ENCODE measurements at places on chromosomes 12 and 14.

DNA sequence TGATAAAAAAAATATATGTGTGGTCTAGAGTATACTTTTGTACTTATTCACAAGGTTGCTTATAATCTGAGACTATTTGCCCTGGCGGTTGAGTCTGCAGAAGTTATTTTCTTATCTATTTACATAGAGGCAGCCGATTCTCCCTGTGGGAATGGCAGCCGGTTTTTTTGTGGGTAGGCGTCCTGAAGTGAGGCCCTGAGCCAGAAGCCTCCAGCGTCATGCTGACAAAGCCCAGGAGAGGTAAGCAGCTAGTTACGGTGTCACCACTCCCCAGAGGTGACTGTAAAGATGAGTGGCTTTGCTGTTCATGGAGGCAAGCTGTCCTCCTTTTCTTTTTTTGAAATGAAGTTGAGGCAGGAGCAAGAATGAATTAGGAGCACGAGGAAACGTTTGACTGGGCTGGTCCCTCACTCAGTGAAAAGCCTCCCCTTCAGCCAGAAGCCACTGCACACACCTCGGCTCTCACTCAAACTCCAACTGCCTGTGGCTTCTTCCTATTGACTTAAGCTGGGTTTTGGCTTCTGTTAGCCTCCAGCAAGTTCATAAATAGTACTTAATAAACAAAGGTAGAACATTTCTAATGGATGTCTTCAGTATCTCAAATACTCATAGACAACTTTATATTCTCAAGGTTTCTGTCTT, 21.5 kb downstream of the PAX9 start:
- peak; percentile 95 for DNase-seq

DNA sequence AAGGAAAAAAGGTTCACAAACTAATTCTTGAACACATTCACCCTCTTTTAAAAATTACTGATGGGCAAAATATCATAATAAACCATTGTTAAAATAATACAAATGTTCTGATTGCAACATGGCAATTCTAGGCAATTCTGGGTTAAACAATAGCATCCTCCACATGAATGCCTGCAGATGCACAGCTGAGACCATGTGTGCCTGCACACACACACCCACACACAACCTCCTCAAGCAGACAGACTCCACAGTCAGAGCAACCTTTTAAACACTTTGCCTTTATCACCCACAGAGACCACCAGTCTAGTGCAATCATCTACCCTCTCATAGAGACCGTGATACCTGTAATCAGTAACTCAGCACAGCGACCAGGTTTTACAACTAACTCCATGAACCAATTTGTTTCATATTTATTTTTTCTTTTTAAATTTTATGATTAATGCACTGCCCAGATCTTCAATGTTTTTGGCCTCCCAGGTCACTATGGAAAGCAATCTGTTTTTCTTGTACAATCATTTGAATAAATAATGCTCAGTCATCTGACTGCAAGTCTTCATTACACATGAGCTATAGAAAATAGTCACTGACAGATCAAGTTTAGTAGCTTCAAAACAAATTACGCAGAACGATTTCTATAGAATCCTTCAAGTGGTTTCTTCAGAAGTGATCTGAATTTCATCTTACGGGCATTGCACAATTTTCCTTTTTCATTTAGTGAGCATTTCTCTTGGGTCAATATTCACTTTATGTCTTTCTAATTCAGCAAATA, 105.8 kb downstream of the PRKD1 start:
- DNase-seq, result peak; percentile 65

GRCh38 chr12:110071504-110071903, 23.2 kb upstream of the C12orf76 start:
- no peak for DNase-seq

DNA sequence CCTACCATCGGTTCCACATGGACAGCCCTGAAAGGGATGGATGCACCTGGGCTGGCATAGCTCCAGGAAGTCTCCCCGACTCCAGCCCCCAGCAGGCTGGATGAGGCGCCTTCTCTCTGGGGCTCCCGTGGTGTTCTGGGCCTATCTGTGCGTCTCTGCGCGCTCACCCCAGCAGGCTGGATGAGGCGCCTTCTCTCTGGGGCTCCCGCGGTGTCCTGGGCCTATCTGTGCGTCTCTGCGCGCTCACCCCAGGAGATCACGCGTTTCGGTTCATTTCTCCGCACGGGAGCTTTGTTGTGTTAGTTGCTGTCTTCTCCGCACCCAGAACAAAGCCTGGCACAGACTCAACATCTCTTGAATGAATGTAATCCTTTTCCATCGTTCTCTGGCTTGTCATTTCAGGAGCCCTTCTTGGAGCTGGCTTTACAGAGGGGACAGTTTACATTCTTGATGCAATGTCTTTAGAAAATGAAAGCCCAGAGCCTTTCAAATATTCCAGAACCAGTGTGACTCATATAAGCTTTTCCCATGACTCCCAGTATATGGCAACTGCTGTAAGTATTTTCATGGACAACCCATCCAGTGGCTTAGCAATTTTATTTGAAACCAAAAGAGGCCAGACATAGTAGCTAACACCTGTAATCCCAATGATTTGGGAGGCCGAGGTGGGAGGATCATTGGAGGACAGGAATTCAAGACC, 40.3 kb downstream of the CFAP251 start:
- DNase-seq, result peak; percentile 51

GRCh38 chr14:52660325-52660724, 35.0 kb downstream of the ERO1A start:
- no peak for DNase-seq

GRCh38 chr12:31369712-31370521, 44.0 kb upstream of the SINHCAF start:
- DNase-seq, result peak; percentile 93

DNA sequence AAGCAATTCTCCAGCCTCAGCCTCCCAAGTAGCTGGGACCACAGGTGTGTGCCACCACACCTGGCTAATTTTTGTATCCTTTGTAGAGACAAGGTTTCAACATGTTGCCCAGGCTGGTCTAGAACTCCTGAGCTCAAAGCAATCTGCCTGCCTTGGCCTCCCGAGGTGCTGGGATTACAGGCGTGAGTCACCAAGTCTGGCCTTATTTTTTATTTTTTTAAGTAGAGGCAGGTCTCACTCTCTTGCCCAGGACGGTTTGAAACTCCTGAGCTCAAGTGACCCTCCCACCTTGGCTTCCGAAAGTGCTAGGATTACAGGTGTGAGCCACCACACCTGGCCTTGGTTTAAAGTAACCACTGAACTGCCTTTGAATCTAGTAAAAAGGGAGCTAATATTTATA, 56.8 kb downstream of the SPPL3 start:
- no peak for DNase-seq

DNA sequence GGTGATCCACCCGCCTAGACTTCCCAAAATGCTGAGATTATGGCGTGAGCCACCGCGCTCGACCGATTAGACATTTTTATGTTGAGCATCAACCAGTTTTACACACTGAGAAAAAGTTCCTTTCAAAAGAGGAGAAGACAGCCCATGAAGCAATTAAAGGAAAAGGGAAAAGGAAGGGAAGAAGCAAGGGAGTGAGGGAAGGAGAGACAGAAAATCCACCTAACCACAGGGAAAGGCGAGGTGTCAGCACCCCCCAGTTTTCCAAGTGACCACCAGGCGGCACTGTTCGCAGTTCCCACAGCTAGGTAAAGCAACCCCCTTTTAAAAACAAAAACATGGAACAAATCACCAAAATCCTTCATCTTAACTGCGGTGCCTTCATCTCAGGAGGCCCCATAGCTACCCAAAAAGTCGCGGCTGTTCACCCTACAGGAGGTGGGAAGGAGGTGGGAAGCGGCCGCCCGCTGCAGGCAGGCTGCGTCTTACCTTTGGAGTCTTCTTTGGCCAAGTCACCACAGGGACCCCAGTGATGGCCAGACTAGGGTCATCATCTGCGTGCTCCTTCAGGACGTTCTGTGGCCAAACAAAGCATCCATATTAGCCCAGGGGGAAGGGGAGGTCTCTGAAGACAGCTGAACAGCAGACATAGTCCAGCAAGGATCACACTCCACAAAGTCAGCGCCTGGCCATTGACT, 86.6 kb downstream of the KDM2B start:
- DNase-seq, result no peak

DNA sequence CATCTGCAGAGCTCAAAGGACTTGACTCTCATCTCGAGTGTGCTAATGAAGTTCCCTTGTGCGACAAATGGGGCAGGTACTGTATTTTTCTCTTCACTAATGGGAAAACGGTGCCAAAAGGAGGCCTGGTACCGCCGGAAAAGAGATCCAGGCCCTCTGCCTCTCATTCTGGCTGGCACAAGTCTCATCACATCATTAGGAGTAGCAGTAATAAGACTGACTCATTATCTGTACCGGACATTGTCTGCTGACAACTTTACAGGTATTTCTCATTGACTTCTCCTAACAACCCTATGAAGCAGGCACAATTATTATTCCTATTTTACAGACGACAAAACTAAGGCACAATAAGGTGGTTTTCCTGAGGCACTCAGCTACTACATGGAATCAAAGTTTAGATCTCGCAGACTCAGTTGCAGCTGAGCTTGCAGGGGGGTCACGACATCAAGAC, 668 bp downstream of the APPL2 start:
- DNase-seq, result peak; percentile 74

- DNase-seq, result no peak
Observed at GRCh38 chr12:105622846-105623736, 292.6 kb downstream of the C12orf75 start.

DNA sequence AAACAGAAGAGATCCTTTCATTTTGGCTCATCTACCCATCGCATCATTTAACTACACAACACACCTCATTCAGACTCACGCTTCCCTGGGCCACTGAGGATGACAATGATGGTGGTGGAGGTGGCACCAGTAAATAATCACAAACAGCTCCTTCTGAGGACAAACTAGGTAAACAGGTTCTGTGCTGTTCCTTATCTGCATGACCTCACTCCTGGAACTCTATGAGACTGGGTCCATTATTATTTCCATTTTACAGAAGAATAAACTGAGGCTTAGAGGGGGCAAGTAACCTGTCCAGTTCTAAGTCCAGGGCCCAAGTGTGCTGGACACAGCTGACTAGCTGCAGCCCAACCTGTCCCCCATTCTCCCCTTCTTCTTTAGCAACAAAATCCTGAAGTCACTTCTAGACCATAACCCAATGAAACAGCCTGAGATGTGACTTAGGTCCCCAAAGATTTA, 50.4 kb downstream of the ITPK1 start:
- no peak for DNase-seq

DNA sequence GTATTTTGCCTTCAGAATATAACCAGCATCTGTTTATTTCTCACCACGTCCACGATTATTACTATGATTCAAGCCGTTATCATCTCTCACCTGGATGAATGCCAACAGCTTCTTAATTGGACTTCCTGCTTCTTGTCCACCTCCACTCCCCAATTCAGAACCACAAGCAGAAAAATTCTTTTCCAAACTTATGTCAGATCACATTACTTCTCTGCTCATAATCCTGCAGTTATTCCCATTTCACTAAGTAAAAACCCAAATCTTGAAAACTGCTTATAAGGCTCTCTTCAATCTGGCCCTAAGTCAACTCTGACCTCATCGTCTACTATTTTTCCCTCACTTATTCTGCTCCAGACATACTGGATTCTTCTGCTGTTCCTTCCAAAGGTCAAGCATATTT, 2.0 kb downstream of the CRY1 start:
- no peak for DNase-seq

- no peak for DNase-seq
Observed at GRCh38 chr14:81673930-81674329, 140.3 kb upstream of the SEL1L start.

GRCh38 chr14:79175671-79176070, 1005.5 kb downstream of the NRXN3 start:
- no peak for DNase-seq

- peak; percentile 16 for DNase-seq
Observed at GRCh38 chr12:67590149-67590790, 58.3 kb upstream of the DYRK2 start.

DNA sequence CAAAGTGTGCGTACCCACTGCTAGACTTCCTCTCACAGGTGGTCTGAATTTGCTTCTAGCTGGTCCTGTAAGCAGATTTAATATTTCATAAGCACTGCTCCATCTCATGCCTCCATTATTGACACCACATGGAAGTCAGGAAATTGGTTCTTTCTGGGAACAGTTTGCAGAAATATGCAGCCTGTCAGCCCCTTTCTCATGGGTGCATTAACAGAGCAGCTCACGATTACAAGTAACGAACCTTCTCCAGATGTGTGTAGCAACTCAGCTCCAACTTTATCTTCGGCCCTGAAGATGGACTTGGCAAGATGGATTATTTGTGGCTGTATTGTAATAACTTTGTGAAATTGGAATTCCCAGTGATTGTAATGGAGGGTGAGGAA, 214.5 kb upstream of the DDHD1 start:
- DNase-seq, result no peak

DNA sequence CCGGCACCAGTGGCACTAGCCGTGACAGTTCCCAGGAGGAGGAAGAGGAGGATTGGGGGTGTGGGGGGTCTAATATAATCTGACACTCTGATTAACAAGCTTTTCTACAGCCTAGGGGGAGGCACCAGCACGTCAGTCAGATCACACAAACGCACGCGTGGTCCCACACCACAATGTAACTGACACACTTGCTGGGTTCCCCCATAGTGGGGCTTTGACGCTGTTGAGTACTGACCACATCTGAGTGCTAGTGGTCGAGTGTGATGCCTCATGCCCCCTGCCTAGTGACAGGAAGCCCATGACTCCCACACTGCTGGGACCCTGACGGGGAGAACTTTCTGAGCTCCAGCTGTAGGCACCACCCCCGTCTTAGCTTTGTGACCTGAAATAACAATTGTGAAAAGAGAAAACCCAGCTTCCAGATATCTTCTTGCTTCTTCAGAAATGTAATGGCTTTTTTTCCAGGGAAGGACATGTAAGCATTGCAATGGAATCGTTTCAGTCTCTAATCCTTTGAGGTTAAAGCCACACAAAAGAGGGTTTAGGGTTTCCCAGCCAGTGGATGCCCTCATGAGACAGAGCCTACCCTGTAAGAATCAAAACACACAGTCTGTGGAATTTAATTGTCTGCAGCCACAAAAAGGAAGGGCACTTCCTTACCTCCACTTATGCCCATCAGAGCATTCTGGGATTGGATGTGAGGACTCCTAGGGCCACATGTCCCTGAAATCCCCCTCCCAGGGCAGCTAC, 183.9 kb downstream of the PIWIL1 start:
- no peak for DNase-seq

Data from DMS79 treated with DMSO at 0.1 percent for 48 hours (cell line).